ENCODE measurements at places on chromosomes 7 and 10.

DNA sequence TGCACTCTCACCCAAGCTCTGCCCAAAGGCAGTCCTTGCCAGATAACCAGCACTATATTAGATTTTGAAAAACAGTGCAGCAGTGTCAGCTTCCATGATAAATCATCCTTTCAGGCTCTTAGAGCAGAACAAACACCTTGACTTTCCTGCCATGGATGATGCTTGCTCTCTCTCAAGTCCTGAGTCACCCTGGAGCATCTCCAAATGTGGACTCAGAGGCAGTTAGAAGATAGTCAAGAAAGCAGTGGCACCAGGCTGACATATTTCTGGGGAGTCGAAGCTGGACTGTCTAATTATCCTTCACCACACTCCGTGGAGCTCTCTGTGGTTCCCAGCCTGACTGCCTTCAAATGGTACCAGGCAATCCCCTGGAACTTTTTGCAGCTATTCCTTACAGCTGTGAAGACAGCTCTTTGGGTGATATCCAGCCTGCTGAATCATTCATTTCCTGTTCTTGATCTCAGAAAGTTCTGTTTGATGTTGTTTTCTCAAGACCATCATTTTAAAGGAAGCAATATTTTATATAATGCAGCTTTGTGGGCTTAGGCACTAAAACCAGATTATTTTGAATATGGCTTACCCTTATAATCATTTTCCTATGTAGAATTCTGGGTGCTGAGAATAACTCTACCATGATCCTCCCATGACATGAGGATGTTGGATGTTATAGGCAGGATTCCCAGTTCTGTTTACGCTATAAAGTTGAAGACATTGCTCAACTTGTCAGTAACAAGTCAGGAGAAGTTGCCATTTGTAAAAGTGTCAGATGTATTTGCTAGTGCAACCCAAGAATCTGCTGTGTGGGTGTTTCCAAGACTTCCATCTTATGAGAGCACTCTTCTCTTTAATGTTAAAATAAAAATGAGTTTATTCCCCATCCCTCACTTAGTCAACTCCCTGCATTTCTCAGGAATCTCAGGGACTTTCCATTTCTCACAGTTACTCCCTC, 233.8 kb downstream of the C7orf25 start:
- DNase-seq = no peak

- no peak for DNase-seq
Measured at GRCh38 chr10:10126218-10126617, 891.5 kb upstream of the CELF2 start.

DNA sequence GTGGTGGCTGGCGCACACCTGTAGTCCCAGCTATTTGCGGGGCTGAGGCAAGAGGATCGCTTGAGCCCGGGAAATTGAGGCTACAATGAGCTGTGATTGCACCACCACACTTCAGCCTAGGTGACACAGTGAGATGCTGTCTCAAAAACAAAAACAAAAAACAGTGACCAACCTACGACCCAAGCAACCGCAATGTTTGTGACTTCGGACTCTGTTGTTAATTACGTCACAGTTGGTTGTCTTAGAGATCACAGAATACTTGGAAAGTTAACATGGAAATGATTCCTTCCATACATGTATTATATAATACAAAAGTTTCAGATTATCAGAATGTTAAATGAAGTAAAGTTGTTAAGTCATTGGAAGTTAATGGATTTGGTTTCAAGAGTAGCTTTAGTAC, 106.2 kb downstream of the REEP3 start:
- DNase-seq = no peak

DNA sequence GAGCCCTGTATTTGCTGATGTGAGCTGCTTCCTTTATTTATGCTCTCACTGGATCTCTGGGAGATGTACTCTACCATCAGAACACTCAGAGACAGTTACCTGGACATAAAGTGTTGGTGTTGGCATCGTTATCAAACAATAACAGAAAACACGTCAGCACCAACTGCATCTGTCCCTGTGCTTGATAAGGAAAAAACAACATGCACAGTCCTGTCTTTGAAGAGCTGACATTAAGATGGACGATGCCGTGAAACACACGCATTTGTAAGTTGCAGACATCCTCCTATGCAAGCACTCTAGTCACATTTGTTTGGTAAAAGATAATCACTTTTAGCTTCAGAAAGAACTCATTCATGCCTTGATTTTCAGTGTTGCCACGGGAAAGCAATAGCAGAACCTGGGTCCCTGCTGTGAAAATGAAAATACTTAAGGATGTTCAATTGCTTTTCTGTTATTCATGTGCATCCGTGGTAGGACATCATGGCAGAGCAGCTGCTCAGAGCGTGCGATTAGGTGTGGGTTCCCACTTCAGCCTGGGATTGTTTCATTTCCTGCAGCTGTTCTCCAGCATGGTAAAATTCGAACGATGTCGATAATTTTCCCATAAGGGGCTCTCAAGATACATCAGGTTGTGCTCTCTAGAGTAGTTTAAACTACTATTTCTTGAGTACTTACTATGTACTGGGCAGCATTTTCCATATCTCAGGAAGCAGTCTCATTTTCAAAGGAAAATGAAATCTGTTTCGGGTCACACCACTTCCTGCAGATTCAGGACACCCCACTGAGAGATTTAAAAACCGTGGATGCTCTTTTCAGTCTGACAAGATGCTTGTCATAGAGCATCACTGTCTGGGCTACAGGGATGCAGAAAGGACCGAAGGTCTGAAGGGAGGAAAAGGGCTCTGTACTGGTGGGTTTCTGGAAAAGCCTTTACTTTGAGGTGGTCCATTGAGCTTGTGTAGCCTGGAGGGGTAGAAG, 248.7 kb downstream of the CAMK1D start:
- DNase-seq = no peak

GRCh38 chr10:61939902-61940301, 38.4 kb downstream of the ARID5B start:
- no peak for DNase-seq

DNA sequence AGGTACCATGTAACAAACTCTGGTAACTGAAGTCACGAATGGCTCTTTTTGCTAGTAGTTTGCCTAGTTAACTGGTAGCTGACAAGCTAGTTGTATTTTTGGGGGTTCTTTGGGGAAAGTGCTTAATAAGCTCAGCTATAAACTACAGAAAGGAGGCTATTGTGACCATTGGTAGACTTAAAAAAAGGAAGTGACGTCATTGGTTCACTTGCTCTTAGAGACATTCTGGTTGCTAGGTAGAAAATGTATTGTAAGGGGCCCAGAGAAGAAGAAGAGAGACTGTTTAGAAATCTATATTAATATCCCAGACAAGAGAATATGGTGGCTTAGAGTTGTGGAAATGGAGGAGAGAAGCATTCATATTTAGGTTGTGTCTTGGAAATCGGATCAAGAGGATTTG, 103.0 kb downstream of the NXPH1 start:
- DNase-seq = no peak

GRCh38 chr10:97124211-97124610, 61.5 kb downstream of the SLIT1 start:
- no peak for DNase-seq

DNA sequence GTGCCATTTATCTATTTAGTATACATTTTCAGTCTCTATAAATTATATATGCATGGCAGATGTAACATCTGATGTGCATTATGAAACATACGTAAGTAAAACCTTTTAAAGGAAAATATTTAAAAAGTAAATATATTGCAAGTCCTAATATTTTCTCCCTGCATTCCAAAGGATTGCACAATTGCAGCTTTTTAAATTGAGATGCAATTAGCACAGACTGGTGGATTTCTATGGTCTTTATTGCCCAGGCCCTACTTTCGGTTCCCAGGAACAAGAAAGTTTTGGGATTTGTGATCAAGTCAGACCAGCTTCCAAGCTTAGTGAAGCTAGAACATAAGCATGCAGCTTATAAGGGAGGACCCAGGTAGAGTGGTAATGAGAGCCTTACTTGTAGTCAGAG, 337.8 kb downstream of the NRG3 start:
- no peak for DNase-seq

DNA sequence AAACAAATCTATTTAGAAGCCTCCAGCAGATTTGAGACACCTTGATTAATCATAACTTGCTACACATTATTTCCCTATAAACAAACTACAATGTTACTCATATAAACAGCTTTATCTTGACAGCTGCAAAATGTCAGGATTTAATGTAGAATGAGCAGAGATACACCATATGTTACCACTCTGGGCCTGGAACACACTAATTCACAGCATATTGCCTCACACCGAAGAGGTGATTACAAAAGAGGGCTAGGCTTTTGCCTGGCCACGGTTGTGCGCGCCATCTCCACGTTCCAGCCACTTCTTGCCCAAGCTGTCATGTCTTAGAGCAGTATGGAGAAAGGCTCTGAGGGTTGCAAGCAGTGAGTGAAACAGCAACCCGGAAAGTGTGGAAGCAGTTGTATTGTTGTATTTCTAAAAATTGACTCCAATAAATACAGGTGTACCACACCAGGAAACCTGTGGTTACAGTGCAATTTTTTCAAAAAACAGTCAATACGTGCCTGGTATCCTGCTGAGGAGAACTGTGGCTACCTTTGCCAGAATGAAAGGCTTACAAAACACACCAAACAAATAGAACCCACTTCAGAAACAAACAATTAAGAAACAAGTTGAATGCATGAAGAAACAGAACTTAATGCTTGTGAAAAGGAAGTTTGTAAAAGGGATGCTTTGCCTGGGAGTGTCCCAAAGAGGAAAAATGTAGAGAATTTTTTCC, 498.1 kb downstream of the PLXNA4 start:
- no peak for DNase-seq

- no peak for DNase-seq
Measured at GRCh38 chr10:118968482-118968881, 61.0 kb upstream of the NANOS1 start.

DNA sequence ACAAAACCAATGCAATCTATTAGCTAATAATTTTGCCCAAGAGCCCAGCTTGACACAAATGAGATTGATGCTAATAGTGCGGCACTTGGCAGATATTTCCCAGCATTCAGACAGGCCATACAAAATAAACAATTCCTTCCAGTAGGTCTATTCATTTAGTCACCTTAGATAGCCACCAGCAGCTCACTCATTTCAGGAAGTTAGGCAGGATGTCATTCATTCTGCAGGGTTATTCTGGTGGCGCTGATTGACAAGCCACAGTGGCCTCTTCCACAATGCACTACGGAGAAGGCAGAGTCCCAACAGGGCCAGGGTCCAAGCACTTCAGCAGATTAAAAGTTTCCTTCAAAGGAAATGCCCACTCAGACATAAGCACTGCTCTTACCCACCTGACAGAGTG, 55.8 kb downstream of the PIK3AP1 start:
- DNase-seq = no peak

- no peak for DNase-seq
Measured at GRCh38 chr7:132090444-132090843, 485.8 kb downstream of the PLXNA4 start.

DNA sequence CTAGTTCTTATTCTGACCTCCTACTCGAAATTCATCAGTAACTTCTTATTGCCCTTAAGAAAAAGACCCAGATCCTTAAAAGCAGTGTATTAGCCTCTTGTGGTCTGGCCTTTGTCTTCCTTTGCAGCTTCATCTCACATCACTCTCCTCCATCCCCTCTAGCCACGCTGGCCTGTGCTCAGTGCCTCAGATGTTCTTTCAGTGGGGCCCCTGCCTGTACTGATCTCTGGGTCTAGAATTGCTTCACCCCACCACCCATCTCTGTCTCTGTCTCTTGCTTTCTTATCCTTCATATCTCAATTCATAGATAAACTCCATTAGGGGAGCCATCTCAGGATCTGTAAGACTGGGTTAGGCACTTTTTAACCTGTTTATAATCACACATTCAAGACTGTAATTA, 1178.5 kb upstream of the C7orf33 start:
- no peak for DNase-seq

DNA sequence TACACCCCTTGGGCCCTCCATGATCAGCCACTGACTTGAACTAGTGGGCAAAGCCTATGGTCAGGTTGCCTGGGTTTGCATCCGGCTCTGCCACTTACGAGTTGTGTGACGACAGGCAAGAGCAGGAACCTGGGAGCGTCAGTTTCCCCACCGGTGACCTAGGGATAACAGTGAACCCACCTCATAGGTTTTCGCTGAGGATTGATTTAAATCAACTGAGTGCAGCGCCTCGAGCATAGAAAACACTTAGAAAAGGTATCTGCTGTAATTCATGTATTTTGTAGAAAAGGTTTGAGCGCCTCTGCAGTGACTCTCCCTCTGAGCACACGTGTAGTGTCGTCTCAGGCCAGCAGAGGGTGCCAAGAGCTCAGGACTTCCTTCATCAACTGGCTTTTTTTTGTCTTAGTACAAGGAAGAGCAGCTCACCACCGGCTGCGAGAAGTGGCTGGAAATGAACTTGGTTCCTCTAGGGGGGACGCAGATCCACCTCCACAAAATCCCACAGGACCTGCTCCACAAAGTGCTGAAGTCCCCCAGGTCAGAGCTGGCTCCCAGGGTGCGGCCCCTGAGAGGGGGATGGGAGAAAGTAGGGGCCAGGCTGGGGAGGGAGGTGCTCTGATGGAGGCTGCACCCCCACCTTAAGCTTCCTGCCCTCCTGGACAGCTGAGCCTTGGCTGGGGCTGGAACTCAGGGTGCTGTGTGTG, 27.7 kb downstream of the BTBD16 start:
- peak; percentile 21 for DNase-seq

DNA sequence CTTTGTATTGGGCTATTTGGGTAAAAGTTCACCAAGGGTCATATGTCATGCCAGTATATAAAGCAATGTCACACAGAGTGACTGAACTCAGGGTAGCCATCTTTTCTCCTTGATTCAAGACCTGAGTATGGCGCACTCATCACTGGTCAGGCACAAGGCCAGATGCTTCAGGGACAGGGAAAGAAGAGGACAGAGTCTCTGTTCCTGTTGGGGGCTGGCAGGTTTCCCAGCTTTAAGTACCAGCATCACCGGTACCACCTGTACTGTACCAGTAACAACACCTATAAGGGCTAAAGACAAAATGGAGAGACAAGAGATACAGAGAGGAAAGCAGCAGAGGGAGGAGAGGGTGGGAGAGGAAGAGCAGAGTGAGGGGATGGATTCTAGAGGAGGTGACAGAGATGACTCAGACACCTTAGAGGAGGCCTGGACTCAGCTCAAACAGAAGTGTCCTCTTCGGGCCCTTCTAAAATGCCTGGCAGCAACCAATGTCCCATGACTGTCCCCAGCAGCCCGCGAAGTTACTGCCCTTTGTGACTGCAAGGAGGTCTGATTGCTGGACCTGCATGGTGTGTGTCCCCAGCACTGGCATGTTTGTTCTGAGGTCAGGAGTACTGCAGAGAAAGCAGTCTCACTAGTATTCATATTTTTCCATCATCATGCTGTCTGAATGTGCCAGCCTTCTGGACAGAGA, 191.3 kb downstream of the MYOF start:
- DNase-seq = no peak

All from stimulated activated CD8-positive, alpha-beta memory T cell treated with anti-CD3 and anti-CD28 coated beads, Interleukin-7, amount 100 ng/mL, for 4 hours (primary cell).